ENCODE measurements at places on chromosomes 6 and 20.

DNA sequence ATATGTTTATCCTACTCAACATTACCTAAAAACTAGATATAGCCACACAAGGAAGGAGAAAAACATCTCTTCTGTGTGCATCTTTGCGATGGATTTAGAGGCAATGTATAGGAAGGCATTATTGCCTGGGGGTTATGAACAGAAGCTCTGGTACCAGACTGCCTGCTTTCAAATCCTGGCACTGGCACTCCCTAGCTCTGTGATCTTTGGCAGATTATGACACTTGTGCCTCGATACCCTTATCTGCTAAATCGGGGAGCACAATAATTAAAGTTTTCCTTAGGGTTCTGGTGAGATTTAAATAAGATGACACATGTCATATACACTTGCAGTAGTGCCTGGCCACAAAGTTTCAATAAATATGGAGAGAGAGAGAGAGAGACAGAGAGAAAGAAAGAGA lies 53.3 kb downstream of the SYNE1 start:
- DNase-seq, result no peak

DNA sequence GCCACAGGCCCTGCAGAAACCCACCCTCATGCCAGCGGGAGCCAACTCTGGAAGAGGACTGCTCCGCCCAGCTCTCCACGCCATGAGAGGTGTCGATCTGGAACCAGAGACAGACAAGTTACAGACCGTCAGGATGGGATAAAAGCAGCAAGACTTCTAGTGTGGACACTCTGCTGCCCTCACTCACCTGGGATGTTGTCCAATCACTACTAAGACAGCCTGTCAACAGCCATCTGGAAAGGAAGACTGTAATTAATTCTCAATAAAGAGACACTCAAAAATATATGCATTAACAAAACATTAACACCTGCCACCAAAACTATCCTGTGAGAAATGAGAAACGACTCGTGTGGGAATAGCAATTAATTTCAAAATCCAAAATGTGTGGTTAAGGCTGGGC lies 28.3 kb downstream of the SLC2A4RG start:
- no peak for DNase-seq

GRCh38 chr6:137156650-137157049 lies 16.8 kb downstream of the IL22RA2 start:
- DNase-seq, result no peak

- DNase-seq, result no peak
Measured at GRCh38 chr6:53912661-53913060, 117.9 kb downstream of the LRRC1 start.

- no peak for DNase-seq
Measured at GRCh38 chr20:44695674-44696300, 19.4 kb upstream of the CCN5 start.

- DNase-seq, result no peak
Measured at GRCh38 chr6:114446342-114446741, 103.5 kb upstream of the HS3ST5 start.

DNA sequence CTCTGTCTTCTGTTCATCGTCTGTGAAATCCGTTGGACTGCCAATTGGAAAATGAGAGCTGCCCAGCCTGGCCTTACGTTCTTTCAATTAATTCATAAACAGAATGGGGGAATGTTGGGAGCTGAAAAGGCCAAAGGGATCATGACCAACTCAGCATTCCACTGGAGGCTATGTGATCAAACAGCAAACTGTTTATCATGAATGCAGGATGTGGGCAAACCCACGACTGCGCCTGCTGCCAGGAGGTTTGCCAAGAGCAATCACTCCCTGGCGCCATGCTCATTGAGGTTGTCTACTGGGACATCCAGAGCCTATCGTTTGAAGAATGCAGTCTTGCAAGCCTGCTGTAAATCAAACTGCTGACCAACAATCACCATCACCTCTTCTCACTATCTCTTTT lies 9.3 kb upstream of the FKBP1A start:
- DNase-seq, result no peak

DNA sequence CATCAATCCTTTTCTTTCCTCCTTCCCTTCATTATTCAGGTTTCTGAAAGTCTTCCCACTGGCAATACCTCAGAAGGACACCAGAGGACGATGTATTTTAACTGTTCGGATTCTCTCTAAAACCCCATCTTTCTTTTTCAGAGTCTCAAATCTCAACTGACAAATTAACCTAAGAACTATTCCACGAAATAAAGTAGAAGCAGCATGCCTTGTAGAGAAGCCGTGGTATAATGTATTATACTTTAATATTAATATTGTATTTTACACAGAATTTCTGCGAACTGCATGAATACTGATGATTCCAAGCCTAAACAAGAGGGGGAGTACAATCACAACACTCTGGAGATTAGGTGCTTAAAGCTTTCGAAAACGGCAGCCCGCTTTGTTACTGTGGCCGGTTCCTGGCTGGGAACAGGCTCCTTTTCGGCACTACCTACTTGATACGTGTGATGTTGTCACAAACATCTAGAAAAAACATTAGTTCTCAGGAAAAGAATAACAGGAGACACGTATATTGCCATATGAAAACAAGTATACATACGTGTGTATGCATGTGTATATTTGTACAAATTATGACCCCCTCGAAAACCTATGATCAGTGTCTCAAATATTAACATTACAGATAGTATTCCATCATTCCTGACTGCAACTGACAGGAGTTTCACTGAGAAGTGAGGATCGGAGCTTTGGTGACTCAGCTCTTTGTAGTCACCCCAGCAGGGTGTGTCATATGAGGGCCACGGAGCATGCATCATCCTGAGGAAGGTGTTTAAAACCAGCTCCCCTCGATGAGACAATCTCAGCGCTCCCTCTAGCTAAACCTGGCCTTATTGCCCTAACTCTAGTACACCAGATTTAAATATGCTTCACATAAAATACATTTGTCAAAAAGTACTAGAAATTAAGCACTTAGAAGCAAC lies 319.7 kb upstream of the TCF21 start:
- DNase-seq, result no peak

- no peak for DNase-seq
Measured at GRCh38 chr6:475314-475713, 83.8 kb downstream of the IRF4 start.

DNA sequence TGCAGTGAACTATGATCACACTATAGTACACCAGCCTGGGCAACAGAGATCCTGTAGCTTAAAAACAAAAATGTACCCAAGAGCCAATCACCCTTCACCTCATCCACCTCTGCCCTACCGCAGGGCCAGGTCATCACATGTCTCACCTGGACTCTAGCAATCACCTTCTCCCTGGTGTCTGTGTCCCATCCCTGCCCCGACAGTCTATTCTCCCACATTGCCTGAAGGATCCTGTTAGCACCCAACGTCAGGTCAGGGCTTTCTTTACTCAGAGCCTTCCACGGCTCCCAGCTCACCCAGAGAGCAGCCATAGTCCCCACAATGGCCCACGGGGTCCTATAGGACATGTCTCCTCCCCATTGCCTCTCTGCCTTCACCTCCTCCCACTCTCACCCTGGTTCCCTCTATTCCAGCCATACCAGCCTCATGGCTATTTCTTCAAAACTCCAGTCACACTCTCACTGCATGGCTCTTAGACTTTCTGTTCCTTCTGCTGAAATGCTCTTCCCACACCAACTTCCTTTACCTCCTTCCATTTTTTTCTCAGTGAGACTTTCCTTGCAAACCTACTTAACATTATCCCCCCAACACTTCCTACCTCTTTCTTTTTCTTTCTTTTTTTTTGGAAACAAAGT lies 22.5 kb upstream of the ARFGEF2 start:
- DNase-seq, result no peak

- DNase-seq, result no peak
Measured at GRCh38 chr6:47669684-47670513, 28.5 kb upstream of the ADGRF4 start.

GRCh38 chr6:7051780-7052442 lies 55.9 kb upstream of the RREB1 start:
- peak; percentile 34 for DNase-seq

DNA sequence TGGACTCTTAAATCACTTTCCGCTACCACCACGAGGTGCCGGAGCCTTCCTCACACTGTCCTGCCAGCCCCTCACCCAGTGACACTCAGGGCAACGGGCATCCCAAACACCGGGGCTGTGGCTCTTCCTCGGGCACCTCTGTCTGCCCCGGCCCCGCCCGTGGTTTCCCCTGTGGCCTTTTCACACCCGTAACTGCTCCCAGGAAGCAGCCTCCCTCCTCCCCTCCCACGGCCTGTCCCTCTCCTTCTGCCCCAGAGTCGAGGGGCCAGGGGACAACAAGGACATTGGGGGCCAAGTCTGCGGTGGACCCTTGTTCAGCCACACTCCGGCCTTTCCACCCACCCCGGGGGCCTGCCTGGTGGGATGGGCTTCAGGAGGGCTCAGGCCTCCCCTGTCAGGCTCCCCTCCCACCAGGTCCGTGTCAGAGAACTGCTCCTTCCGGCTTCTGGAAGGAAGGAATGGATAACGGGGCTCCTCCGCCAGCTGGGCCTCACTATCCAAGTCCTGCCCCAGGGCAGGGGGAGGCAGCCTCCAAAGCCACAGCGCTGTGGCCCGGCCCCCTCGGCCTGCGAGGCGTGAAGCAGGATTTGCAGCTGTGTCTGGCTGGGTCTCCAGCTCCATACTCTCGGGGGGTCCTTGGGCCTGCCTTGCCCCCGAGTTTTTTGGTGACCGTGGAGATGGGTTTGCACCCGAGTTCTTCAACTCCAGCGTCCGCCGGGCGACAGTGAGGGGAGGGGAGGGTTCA lies 54.7 kb upstream of the CHRNA4 start:
- no peak for DNase-seq

- DNase-seq, result no peak
Measured at GRCh38 chr6:44463728-44464450, 76.4 kb downstream of the CDC5L start.

GRCh38 chr20:51945881-51946280 lies 143.6 kb upstream of the SALL4 start:
- DNase-seq, result no peak

- DNase-seq, result no peak
Measured at GRCh38 chr6:24273096-24273870, 84.6 kb downstream of the DCDC2 start.

- no peak for DNase-seq
Measured at GRCh38 chr6:14452567-14453527, 335.3 kb downstream of the CD83 start.

DNA sequence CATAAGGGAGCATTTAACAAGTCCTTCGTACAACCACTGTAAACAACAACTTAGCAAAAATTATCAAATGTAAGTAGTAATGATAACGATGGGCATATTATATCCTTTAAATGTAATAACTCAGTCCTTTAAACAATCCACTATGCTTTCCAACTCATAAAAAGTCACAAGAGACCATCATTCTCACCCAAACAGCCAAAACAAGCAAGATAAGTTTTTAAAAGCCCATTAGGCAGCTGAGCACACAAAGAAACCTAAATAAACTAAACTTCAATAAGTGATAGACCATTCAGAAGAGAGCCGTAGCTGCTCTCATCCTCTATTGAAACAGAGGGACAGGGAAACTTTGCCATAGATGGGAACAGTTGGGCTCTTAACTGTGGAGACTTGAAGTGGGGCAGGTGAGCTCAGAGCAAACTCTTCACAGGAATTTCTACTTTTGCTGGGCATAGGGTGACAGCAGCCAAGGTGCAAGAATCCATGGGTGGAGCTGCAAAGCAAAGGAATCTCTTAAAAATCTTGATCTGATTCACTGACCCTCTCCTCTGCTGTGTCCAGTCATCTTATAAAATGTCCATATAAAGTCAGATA lies 22.5 kb downstream of the RAB22A start:
- no peak for DNase-seq

DNA sequence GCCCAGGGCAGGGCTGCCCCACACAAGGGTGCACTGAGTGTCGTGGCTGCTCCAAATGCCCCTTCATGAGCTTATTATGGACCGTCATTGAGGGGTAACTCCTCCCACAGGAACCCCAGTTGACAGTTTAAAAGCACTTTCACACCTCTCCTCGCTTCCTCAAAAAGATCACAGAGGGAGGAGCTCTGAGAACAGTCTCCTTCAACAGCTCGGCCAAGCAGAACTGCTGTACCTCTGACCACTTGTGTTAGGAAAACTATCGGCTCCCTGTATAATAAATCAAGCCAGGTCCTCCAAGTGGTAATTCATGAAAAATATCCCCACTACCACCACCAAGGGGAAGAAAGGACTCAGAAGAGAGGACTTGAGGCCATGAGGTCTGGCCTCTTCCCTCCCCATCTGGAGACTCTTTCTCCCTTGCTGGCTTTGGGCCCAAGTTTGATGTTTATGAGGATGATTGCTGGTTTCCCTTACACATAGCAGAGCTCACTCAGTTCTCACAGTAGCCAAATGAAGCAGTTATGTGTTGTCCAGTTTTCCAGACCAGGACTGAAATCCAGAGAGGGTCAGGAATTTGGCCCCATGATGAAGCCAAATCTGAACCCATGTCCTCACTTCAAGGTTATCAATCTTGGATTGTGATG lies 8.7 kb downstream of the SNX21 start:
- DNase-seq, result no peak

GRCh38 chr6:149410557-149410956 lies 10.5 kb downstream of the SUMO4 start:
- no peak for DNase-seq

DNA sequence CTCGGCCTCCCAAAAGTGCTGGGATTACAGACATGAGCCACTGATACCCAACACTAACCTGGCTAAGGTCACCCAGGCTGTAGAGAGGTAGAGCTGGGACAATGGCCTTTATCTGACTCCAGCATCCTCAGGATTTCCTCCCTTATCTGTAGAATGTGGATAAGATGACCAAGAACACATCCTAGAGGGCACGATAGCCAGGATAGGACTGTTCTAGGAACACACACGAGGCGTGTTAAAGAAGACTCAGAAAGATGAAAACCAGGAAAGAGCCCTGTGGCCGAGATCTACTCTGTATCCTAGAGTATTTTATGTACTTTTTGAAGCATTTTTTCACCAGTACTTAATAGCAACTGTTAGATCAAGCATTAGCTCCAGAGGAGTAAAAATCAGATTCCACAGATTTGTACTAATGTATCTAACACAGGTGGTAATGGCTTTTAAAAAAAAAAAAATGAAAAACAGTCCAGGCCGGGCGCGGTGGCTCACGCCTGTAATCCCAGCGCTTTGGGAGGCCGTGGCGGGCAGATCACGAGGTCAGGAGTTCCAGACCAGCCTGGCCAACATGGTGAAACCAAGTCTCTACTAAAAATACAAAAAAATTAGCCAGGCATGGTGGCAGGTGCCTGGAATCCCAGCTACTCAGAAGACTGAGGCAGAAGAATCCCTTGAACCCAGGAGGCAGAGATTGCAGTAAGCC lies 17.3 kb downstream of the PPP1R10 start:
- DNase-seq, result no peak

DNA sequence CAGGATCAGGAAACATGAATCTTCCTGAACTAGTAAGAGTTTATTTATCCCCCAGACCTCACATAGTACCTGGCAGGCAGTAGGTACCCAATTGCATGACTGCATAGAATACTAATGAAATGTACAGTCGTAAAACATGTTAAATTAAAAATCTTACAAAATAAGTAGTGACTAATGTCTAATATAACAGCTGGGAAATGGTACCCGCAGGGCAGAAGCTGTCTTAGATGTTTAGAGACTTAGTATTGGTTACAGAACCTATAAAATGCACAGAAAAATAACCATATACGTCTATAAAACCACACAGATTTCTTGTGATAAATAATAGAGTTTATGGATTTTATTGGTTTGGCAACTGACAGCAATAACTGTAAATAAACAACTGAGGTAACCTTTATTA lies 139.1 kb upstream of the GMDS start:
- DNase-seq, result no peak

- DNase-seq, result no peak
Measured at GRCh38 chr6:156953127-156953478, 175.9 kb downstream of the ARID1B start.

GRCh38 chr6:16635810-16636602 lies 125.3 kb downstream of the ATXN1 start:
- no peak for DNase-seq

Data from T-helper 1 cell (primary cell).